ENCODE measurements at places on chromosomes 7 and 10. TPM values are rescaled to one million over a fixed set of nuclear protein-coding genes. Genes with fewer than 3 reads are reported as not detected.

The ASZ1 gene
- not detected for total RNA-seq

The MRPS17 gene
- total RNA-seq = 20.3 TPM

The POLR2J gene
- total RNA-seq = 96.9 TPM

The EBF3 gene
- total RNA-seq = not detected

The CLEC2L gene
- total RNA-seq = not detected
